ENCODE measurements at places on chromosomes 1 and 21.

DNA sequence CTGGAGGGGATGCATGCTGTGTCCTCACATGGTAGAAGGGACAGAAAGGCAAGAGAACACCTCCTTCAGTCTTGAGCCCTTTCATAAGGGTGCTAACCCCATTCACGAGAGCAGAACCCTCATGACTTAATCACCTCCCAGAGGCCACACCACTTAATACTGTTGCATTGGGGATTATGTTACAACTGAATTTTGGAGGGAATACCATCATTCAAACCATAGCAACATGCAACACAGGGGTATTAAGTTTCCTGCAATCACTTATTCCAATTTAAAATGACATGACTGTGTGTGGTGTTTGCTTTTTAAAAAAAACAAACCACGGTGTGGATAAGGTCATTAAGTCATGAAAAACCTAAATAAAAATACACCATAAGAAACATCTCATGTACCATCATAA lies 3.1 kb upstream of the LIN9 start:
- DNase-seq: peak; percentile 10

- peak; percentile 81 for DNase-seq
These were observed 781 bp downstream of the PROX1 start for GRCh38 chr1:213988507-213989001.

DNA sequence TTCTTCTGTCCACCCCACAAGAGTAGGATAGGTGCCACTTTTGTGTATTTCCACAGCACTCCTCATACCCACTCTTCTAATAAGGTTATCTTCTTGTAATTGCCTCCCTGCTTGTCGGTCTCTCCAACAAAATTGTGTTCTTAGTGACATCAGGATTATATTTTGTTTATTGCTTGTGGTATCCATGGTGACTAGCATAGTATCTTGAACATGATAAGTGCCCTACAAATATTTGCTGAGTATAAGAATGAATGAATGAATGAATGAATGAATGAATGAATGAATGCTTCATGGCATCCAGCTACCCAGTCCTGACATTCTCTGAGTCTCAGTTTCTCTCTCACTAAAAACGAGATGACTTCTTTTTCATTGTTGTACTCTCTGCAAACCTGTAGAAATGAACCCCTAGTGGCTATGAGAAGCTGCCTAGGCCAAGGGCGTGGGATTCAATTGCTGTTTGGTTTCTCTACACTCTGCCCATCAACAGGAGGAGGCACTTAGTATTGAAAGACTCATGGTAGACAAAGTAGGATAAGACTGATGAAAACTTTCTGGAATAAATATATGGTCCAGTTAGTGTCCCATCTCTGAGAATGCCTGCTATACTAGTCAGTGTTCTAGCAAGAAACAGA lies 121.0 kb downstream of the TMEM53 start:
- no peak for DNase-seq

DNA sequence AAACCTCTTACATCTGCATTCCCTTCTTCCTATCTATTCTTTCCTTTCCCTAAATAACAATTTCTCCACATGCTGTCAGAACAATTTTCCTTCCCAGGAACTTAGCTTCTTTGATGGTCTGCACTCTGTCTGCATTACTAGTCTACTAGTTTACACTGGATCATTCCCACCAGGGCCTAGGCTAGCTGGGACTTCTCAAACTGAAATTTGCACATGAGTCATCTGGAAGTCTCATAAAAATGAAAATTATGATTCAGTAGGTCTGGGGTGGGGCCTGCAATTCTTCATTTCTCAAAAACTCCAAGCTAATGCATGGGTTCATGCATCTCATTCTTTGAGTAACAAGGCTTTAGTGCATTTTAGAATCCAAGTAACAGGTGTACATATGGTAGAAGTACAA lies 74.2 kb downstream of the GABPA start:
- no peak for DNase-seq

DNA sequence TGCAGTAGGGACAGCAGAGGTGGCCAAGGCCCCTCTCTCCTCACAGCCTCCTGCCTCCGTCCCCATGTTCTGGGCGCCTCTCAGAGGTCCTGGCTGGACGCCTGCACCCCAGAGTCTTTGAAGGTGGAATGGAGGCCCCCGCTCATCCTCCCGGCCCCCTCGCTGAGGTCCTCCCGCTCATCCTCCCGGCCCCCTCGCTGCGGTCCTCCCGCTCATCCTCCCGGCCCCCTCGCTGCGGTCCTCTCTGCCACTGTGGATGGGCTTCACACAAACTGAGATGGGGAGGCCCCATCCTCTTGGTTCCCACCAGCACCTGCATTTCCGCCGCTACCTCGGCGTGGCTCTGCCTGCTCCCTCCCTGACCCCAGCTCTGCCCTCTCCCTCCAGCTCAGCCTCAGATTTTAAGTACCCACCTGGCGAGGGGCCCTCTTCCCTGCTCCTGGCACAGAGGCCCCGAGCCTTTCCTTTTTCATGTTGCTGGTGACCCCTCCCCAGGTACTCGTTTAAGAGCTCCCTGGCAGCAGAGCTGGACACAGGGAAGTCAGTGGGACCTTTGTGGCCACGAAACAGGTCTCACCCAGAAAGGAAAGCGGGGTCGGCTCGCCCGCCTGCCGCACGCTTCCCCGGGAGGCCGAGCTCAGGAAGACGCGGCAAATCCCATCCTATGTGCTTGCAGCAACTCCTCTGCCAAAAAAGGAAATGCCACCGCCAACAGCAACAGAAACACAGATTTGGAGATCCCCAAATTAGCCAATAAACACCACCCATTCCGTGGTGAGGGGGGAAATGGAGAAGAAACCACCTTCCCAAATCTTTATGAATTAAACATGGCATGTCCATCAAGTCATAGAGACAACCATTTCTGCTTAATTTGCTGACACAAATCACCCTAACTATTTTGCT lies 143.7 kb downstream of the PRDM16 start:
- DNase-seq: no peak

GRCh38 chr1:186984959-186985358 lies 156.2 kb downstream of the PLA2G4A start:
- DNase-seq: no peak

GRCh38 chr1:228044961-228045360 lies 37.5 kb upstream of the ARF1 start:
- DNase-seq: no peak

DNA sequence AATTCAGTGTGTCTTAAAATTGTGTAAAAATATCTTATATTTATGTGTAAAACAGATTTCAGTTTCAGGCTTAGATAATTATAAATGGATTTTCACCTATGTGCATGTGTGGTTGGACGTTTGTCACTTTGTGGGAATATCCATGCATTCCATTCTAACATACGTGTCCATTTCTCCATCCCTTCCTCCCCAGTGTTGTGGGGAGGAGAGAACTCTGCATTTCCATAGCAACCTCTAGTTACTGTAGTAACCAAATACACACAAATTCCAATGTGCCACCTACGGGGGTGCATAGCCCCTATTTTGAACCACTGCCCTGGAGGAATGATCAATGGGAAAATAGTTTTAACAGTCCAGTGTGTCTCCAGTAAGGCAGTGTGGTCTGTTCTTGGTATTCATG lies 79.0 kb downstream of the RASAL2 start:
- DNase-seq: no peak

DNA sequence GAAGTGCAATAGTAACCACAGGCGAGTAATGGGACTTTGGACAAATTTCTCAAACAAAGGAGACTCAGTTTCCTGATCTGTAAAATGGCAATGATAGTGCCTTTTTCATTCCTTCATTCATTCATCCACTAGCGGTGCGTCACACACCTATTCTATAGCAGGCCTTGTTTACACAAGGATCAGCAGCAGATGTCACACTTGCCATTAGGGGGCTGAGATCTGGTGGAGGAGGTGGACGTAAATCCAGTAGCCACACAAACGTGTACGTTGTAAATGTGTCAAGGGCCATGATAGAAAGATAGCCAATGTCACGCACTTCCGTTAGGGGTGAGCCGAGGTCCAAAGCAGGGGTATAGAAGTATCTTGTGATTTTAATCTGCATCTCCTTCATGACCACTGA lies 34.2 kb downstream of the SERINC2 start:
- peak; percentile 58 for DNase-seq

DNA sequence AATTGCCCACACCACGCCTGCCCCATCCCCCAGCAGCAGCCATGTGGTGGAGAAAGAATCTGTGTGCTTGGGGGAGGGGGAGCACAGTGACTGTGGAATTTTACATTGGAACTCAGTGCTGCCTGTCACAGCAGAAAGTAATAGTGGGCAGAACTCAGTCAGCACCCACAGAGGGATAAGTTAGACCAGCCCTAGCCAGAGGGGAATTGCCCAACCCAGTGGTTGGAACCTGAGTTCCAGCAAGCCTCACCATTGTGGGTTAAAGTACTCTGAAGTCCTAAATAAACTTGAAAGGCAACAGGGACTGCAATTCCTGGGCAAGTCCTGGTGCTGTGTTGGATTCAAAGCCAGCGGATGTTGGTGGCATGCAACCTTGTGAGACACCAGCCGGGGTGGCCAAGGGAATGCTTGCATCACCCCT lies 88.8 kb downstream of the MRPL39 start:
- no peak for DNase-seq

DNA sequence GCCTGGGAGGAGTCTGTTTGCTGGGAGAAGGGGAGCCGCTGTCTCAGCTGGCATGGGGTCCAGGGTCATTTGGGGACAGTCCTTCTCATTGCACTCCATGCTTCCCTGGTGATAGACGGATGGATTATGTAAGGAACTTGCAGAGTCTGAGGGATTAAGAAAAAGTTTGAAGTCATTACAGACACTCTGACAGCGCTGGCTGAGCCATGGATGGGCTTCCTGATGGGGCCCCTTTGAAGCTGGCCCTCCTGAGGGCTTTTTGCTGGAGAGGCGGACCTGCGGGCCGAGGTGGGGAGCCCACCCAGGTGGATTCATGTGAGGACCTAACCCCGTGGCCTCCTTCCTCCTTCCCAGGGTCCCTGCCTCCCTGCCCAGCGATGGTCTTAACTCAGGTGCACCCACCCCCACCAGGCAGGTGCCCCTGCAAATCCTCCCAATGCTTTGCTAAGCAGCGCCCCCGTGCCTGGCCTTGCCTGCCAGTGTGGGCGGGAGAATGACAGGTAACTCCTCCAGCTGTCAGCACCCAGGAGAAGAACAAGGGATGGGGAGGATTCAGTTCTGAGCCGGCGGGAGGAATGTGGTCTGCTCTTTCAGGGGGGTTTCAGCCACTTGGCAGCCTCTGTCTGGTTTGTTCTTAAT lies 24.2 kb upstream of the C1orf174 start:
- peak; percentile 54 for DNase-seq

GRCh38 chr1:8721679-8722324 lies 95.6 kb downstream of the RERE start:
- no peak for DNase-seq

DNA sequence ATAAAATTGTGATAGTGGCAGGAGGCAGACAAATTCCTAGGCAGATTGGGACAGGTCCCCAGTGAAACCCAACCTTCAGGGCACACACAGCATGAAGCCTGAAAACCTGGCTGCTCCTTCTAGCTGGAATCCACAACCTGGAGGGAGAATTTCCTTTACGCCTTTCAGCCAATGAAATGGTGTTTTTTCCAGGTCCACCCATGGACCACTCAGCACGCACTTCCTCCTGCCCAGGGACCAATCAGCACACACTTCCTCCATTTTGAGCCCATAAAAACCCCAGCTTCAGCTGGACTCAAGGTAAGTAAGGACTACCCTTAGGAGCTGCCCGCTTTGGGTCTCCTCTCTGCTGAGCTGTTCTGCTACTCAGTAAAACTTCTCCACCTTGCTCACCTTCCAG lies 120.1 kb downstream of the AKT3 start:
- no peak for DNase-seq

- no peak for DNase-seq
These were observed 75.0 kb downstream of the CD34 start for GRCh38 chr1:207835958-207836357.

DNA sequence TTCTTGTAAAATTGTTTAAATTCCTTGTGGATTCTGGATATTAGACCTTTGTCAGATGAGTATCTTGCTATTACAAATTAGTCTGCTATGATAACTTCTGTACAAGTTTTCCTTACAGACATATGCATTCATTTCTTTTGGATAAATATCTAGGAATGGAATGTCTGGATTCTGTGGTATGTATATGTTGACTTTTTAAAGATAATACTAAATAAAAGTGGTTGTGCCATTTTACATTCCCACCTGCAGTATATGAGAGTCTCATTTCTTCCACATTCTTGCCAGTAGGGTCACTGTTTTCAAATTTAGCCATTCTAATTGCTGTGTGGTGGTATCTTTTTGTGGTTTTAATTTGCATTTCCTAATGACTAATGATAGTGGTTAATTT lies 53.9 kb downstream of the SYDE2 start:
- DNase-seq: no peak

- no peak for DNase-seq
These were observed 36.2 kb upstream of the DMBX1 start for GRCh38 chr1:46453449-46453848.

GRCh38 chr1:62876535-62876934 lies 92.6 kb downstream of the ATG4C start:
- DNase-seq: peak; percentile 85
